ENCODE measurements at places on chromosomes 2 and 18.

GRCh38 chr2:207243601-207244000, 77.9 kb upstream of the KLF7 start:
- DNase-seq, result no peak

GRCh38 chr2:10225291-10226037, 77.2 kb upstream of the HPCAL1 start:
- DNase-seq, result no peak

DNA sequence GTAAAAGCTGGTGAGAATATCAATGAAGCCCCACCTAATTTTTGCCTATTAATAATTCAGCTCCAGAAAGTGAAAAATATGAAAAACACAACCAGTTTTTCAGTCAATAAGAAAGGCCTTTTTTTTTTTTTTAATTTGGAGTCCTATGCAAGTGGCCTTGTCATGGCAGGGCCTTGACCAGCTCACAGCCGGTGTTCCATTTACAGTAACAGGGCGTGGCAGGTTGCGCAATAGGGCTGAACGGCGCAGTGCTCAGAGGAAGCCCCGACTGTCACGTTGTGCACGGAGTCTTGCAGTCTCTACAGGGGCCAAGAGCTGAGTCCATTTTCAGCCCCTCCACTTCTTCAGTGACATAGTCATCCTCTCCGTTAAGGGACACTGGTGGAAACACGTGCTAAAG, 184.1 kb upstream of the FN1 start:
- DNase-seq, result no peak

- DNase-seq, result no peak
These were observed 30.4 kb upstream of the ALLC start for GRCh38 chr2:3627500-3628100.

DNA sequence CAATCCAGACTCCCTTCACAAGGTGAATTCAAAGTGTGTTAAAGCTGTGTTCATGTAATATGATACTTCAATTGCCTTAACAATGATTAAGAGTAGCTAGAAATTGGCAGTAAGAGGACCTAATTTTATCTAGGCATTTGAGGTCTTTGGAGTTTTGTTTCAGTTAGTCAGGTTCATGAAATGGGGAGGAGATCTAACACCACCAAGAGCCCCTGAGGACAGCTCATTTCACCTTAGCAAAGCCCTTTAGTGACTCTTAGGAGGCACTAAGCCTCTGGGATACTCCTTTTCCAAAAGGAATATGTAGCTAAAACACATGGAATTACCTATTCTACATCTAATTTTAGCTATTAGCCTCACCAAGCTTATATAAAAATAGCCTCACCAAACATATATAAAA, 716.5 kb upstream of the RAB6C start:
- no peak for DNase-seq

DNA sequence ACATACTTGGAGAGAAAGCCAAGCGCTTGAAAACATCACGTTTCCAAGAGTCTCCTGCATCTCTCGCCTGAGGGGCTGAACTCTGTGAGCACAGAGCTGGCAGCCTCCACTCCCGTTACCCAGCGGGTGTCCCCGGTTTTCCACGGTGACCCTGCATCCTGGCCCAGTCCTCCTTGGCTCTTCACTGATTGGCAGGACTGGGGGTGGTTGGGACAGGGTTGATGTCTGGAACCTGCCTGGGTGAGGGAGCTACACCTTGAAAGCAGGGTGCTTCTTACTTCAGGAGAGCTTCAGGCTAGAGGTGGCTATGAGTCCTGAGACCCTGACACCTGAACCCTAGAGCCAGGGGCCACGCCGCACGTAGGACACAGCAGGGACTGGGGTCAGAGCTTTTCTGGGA, 234.1 kb downstream of the DYSF start:
- no peak for DNase-seq

DNA sequence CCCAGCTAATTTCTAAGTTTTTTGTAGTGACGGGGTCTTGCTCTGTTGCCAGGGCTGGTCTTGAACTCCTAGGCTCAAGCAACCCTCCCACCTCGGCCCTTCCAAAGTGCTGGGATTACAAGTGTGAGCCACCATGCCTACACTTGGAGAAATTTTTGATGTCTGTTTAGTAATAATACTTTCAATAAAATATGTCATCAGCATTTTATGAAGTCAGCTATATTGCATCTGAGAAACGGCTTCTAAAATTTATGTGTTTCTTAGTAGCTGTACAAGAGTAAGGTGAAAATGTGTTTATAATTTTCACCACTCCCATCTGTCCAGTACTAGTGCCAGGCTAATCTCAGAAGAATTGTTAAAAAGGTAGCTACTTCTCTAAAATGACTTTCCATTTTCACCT, 46.8 kb downstream of the GULP1 start:
- DNase-seq, result no peak

- no peak for DNase-seq
These were observed 168.7 kb downstream of the TNS1 start for GRCh38 chr2:217834057-217834620.

DNA sequence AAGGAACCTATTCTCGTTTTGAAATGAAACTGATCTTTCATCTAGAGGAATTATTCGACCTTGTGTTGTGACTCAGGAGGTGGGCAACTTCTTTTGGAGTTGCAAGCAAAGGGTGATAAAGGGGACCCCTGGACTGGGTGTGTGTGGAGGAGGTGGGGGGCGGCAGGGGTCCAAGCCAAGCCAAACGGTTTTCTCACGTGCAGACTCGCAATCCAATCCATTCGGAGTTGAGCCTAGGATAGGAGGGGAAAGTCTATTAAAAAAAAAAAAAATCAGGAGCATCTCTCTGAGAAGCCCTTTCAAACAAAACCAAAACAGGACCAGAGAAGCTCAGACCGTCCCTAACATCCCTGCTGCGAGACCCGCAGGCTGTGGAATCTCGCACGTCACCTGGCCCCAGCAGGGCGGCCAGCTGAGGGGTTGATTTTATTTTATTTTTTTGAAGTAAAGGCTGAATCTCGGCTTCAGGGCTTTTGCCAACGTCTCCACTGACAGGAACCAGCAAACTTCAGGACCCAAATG, 3.7 kb upstream of the ZEB2 start:
- no peak for DNase-seq

DNA sequence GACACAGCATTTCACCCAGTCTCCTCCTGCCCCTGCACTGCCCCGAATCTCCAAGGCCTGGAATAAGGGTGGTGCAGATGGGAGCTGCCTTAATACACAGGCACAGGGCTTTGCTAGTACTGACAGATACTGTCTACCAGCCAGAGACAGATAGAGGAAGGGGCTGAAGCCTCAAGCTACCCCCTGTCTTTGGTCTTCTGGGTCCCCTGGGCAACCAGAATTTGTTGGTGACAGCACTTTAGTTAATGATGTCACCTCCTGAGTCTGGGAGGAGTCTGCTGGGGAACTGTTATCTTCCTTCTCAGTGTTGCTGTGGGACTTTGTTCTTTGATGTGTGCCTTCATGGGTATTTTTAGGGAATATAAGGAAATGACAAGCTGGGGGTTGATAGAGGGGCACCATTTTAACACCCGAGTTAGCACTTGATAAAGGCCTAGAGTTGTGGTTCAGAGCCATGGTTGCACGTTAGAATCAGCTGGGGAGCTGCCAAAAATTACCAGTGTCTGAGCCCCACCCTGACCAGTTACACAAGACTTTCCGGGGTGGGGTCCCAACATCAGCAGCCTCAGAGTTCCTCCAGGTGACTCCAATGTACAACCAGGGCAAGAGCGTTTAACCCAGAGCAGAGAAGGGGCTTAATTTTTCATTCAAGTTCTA, 136.8 kb downstream of the SMAD7 start:
- DNase-seq, result no peak

Measured in thoracic aorta (tissue), 2 donors.